Stimulated activated CD4-positive, alpha-beta T cell treated with anti-CD3 and anti-CD28 coated beads, Interleukin-1b, Interleukin-23, amount 100 ng/mL, for 24 hours (primary cell): ENCODE measurements at places on chromosomes 12 and 14.

DNA sequence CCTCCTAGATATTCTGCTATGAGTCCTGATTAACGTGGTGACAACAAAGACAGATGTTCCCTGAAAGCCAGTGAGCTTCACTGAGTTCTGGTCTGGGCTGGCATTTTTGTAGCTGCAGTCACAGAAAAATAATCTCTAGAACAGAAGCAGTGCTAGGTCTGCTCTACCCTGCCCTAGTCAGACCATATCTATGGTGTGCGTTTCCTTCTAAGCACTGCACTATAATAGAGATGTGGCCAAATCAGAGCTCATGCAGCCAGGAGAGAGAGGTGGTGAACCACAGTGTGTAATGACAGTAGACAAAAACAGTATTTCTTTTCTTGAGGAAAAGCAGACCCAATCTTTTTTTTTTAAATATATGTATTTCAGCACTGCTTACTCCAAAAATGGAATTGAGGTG lies 76.3 kb downstream of the CMAS start:
- no peak for DNase-seq

- DNase-seq = no peak
Measured at GRCh38 chr12:128483526-128484255, 216.7 kb downstream of the TMEM132C start.

GRCh38 chr12:120928864-120929652 lies 24.9 kb upstream of the SPPL3 start:
- DNase-seq = no peak

GRCh38 chr14:88999137-88999536 lies 174.7 kb downstream of the TTC8 start:
- no peak for DNase-seq

DNA sequence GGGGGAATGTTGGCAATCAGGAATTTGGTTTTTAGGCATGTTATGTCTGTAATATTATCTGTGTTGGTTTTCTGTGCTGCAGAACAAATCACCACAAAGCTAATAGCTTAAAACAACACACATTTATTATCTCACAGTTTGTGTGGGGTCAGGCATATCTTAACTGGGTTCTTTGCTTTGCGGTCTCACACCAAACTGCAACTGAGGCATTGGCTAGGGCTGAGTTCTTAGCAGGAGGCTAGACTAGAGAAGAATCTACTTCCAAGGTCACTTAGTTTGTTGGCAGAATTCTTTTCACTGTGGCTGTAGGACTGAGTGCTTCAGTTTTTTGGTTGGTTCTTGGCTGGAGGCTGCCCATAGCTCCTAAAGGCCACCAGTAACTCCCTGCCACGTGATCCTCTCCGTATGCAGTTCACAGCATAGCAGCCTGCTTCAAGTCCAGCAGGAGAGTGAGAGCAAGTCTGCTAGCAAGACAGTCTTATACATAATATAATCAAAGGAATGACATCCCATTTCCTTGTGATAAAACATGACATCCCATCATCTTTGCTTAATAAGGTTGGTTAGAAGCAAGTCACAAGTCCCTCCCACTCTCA lies 21.6 kb downstream of the ATF1 start:
- DNase-seq = no peak

DNA sequence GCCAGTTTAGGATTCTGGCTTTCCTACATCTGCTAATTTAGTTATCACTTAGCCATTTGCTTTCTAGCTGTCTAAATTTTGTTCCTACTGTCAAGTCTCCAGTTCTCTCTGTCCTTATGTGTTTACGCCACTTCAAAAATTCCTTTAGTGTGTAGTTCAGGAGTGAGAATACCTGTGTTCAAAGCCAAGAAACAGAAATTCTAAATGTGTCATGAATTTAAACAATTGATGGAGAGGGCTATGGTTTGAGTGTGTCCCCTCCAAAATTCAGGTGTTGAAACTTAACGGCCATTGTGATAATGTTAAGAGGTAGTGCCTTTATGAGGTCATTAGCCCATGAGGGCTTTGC lies 11.4 kb upstream of the CATSPERB start:
- DNase-seq = no peak

DNA sequence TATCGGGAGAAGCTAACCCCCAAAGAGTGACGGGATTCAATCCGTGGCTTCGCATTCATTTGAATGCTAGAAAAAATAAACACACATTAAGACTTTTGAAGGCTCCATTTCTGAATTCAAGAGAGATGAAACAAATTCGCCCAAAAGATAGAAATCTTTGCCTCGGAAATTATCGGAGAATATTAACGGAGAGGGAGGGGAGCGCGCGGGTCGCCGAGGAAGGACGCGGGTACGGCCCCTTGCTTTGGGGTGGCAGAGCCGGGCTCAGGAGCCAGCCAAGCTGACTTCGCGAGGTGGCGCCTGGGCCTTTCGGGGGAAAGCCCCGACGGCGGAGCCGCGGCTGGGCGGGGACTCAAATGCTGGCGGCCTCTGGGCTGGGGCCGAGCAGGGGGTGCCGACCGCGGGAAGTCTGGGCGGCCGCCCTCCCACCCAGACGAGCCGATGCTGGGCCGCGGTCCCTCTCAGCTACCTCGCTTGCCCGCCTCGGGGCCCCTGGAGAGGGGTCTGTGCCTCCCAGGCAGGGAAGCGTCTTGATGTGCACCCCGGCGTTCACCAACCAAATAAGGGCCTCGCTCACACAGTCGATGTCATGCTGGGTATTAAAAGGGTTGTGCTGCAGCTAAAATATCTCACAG lies 14.7 kb downstream of the NKX2-1 start:
- no peak for DNase-seq

DNA sequence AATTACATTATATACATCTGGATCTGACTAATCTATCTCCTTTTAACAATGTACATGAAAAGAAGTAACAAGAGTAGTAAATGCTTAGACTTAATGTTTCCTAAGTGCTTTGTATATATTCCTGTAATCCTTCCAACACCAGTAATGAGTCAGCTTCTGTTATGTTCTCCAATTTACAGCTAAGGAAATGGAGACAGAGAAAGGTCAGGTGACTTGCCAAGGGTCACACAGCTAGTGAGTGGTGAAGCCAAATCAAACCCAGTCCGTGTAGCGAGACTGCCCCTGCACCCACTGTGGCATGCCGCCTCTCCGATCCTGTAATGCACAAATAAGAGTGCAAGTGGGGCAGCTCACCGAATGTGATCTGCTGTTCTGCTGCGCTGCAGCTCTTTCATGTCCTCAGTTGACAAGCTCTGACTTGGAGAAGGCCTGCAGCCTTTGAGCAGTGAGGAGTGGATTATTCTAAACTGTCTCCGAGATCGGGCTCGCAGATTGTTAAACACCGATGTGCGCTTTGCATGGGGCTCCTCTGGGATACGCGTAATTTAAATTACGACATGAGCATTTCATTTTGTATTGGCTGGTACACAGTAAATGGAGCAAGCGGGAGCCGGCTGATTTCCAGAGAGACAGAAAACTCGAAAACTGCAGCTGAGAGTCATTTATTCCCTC lies 65.1 kb upstream of the KTN1 start:
- no peak for DNase-seq

GRCh38 chr12:4325966-4326365 lies 5.0 kb downstream of the TIGAR start:
- no peak for DNase-seq

DNA sequence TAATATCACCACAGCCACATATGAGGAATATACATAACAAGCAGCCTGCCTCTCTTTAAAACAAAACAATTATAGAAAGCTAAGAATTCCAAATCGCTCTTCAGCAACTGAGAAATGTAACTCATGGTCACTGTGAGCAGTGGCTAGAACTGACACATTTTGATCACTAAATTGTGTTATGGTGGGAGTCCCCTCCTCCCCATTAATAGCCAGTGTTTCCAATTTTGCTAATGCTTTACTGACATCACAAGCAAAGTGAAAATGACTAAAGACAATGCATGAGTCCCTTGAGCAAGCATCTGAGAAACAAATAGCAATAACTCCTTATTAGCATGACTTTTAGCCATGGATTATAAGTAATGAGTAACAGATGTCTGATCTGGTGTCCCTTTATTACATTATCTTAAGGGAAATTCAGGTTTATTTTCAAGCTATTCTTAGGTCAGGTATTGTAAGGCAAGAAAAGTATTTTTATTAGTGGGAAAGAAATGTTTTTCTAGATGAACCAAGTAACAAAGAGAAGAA lies 148.3 kb downstream of the KCNH5 start:
- no peak for DNase-seq

GRCh38 chr14:76844223-76844622 lies 18.0 kb downstream of the LRRC74A start:
- DNase-seq = peak; percentile 33

GRCh38 chr12:7096979-7097378 lies 4.7 kb upstream of the C1R start:
- no peak for DNase-seq

DNA sequence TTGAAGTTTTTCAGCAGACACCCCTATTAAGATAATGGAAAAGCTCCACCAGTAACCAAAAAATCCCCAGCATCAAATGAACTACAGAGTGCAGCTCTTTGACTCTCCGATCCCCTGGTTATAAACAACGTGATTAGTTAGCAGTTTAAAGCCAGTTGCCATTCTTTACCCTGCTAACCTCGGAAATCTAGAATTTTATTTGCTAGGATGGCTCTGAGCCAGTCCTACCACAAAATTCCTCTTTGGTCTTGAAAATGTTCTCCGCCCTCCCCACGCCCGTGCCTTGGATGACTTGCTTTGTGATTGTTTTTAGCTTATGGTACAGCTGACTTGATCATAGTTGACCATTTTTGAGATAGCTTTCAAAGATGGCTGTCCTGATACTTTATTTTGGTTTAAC lies 1.2 kb downstream of the KLHDC2 start:
- DNase-seq = no peak

- DNase-seq = no peak
Measured at GRCh38 chr14:69328317-69328716, 68.4 kb downstream of the GALNT16 start.

- no peak for DNase-seq
Measured at GRCh38 chr12:112463478-112463877, 44.7 kb downstream of the PTPN11 start.

DNA sequence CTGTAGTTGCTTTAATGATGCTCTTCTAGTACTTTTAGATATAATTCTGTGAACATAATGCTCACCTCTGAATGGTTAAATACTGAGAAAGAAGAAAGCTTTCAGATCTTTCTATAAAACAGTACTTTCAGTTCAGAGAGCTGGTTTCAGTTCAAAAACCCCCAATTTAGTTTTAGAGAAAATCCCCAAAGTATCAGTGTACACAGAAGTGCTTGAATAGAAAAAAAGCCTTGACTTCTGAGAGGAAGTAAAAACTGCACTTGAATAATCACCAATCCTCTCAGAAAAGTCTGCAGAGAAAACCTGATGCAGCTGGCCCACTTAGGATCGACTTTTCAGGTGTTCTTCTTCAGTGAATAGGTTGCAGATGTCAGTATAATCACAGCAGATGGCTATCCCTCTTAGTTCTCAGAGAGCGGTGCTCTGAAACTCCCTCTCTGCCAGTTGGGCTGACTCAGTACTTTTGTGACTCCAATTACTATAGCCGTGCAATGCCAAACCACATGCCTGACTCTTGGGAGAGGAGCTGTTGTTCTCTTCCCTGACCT lies 616.3 kb downstream of the LRFN5 start:
- no peak for DNase-seq

DNA sequence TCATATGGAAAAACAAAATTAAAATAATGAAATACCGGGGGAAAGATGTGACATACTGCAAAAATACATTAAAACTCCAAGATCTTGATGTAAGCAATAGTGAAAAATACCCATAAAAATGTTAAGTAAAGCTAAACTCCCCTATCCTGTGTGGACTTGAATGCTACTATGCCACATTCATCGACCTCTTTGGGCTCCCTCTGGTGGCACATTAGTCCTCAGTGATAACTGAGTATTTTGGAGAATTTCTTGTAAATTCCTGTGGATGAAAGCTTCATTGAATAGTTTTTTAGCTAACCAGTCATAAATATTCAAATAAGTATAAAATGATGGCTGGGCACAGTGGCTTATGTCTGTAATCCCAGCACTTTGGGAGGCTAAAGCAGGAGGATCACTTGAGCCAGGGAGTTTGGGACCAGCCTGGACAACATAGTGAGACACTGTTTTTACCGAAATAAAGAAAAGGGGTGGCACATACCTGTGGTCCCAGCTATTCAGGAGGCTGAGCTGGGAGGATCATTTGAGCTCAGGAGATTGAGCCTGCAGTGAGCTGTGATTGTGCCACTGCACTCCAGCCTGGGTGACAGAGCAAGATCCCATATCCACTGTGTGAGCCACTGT lies 42.4 kb upstream of the SGPP1 start:
- peak; percentile 5 for DNase-seq

DNA sequence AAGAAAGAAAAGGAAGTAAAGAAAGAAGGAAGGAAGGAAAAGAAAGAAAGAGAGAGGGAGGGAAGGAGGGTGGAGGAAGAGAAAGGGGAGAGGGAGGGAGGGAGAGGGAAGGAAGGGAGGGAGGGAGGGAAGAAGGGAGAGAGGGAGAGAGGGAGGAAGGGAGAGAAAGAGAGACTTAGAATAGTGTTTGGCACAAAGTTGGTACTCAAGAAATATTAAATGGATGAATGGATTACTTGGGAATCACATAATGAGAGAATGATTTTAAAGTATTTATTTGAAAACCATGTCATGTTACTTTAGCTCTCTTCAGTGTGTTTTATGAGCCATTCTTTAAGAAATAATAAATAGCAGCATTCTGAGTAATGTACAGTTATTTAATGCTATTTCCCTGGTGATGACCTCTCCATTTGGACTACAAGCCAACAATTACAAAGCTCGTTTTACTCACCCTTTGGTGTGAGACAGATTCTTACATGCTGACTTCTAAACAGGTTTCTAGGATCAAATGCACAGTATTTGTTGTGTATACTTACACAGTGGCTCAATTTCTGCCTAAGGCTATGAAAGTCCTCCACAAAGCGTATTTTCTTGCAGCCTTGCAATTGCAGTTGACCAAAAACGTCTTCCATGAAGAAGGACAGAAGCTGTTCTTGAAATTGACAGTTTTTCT lies 861 bp downstream of the IL26 start:
- no peak for DNase-seq

DNA sequence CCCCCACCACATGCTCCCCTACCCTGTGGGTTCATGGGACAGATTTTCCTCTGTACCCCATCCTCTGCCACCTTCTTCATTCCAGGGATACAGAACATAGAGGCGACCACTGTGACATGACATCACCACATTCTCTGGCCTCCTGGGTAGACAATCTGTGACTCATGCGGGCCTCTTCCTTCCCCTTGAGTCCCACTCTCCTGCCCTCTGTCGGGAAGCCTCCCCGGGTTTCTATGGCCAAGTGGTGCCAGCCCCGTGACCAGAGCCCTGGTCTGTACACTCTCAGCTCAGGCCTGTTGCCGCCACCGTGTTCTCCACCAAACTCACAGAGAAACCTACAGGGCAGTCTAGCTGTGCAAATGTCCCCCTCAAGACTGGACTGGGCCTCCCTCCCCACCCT lies 8.0 kb downstream of the CLMN start:
- DNase-seq = no peak
